PC-3 (cell line): ENCODE measurements at places on chromosomes 16 and 17. TPM values are rescaled to one million over a fixed set of nuclear protein-coding genes. Genes with fewer than 3 reads are reported as not detected.
A peak's percentile ranks its signal among the peaks of the same experiment; 100 is the strongest.

DNA sequence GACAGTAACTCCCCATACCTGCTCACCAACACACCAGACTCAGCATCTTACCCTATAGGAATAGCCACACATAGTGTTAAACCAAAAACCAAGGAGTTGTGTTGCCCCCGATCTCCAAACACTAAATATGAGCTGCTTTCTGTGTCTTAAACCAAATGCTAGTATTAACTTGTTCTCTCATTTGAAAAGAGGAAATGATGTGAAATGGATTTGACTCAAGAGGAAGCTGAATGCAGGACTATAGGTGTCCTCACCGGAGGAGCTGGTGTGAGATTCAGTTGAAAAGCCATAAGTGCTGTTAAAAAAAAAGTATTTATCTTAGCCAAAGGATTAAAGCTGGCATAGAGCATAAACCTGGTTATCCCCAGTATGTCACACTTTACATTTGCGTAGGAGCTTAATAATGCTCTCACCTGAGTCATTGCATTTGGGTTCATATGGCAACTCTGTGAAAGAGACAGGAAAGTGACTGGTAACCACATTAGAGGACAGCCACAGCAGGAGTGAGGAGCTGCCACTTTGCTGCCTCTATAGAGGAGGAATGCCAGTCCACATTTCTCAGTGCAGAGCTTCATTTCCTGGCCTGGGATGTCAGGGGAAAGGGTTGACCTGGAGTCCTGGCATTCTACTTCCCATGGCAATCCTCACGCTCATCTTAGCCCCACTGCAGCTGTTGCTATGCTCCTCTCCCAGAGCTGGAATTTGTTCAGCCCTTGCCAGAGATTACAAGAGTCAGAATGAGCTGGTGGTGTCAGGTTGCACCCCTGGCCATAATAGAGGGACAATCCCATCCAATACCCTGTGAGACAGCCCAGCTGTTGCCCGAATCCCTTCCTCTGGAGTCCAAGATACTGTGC, 143.3 kb upstream of the ANKFN1 start:
- DNase-seq, result no peak

DNA sequence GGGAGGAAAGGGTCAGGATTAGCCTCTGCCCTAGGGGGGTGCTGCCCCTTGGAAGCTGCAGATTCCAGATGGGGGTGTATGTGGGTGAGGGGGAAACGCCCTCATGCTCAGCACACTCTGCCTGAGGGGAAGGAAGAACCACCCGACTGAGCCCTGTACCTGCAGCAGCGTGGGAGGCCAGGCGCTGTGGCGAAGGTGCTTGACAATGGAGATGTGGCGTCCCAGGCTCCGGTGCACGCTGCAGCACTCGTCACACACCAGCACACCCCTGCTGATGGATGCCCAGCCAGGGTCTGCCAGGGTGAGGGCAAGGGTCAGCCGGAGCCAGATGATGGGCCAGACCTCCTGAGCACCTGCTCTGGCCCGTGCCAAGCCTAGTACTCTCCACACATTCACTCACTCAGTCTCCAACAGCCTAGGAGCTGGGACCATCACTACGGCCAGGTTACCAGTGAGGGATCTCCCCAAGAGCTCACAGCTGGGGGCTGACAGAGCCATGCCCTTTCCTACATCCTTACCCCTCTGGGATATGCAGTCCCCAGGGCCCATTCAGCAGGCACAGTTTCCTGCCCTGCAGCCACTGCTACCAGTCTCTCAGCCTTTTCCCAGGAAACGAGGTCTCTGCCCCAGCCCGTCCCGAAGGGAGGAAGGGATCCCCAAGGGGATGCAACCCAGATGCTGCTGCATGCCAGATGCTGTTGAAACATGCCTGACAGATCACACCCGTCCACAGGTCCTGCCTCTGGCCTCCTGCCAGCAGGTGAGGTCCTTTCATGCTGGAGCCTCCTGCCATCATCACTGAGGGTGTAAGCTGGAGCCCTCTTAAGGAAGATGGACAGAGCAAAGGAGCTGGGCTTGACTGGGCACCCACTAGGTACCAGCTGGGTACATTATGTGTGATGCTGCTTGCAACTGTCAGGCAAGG, 5.9 kb downstream of the GIT1 start:
- no peak for DNase-seq

DNA sequence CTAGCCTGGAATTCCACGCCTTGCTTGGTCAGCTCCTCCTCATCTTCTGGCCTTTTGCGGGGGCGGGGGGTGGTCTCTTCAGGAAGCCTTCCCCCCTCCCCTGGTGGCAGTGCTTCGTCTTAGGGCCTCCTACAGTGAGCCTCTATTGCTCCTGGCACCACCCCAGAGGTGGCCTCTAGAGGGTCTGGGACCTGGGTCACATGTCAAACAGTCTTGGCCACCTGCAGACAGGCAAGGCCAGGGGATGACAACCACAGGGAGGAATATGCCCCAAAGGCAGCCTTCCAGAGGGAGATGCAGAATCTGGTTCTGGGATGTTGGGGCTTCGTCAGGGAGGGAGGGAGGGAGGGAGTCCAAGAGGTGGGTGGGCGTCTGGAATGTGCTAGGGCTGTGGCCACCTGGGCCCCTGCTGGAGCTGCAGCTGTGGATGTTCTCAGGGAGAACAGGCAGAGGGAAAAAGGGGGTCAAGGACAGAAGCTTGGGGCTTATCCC, 50.6 kb downstream of the SMPD3 start:
- no peak for DNase-seq

DNA sequence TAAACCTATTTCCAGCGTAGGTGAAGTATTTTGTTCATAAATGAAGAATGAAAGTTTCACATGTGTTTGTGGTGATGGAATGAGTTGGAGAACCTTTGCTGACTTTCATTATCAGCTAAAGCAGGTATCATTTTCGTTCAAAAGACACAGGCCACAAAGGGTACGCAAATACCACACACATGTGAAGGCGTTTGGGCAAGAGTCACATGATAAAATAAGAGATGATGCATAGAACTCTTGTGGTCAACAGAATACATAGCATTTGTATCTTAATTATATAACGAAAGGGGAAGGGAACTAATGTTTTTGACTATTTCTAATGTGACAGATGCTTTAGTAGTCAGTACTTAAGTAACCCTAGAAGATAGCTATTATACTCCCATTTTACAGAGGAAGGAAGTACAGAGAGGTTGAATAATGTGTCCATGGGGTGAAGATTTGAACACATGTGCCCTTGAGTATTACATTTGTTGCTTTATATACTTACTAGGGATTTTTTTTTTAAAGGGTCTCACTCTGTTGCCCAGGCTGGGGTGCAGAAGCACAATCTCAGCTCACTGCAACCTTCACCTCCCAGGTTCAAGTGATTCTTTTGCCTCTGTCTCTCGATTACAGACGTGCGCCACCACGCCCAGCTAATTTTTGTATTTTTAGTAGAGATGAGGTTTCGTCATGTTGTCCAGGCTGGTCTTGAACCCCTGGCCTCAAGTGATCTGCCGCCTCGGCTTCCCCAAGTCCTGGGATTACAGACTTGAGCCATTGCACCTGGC, 4.8 kb downstream of the RPA1 start:
- no peak for DNase-seq

Gene CHST4
- not detected in 2 replicates for total RNA-seq

GRCh38 chr17:28180449-28180848, 138.0 kb downstream of the NLK start:
- no peak for DNase-seq

- DNase-seq, result no peak
These were observed 20.2 kb upstream of the ENGASE start for GRCh38 chr17:79054200-79054960.

GRCh38 chr17:77693301-77693700, 265.2 kb upstream of the TNRC6C start:
- no peak for DNase-seq

DNA sequence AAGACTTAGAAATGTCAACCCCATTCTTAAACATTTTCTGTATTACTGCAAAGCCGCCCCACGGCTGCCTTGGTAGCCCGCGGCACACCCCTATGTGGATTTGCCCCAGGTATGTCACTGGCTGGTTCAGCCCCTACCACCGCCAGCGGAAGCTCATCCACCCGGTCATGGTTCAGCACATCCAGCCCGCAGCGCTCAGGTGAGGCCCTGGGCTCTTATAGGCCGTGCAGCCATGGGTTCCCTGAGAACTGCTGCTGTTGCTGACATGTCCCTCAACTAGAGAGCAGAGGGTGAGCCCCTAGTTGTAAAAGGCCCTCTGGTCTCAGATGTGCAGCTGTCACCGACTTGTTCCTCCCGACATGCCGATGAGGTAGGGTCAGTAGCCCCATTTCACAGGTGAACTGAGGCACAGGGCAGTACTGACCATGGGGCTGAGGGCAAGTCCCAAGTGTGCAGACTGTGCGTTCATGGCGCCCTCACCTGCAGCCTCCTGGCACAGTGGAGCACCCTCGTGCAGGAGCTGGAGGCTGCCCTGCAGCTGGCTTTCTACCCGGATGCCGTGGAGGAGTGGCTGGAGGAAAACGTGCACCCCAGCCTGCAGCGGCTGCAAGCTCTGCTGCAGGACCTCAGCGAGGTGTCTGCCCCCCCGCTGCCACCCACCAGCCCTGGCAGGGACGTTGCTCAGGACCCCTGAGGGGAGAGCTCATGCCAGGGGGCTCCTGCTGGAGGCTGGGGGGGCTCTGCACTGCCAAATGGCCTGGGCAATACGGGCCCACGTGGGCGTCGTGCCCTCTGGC, 8.7 kb downstream of the CYBC1 start:
- DNase-seq, result no peak

- no peak for DNase-seq
These were observed 27.1 kb downstream of the NXPH3 start for GRCh38 chr17:49602783-49603182.

GRCh38 chr16:11076259-11077018, 132.1 kb downstream of the CLEC16A start:
- no peak for DNase-seq

- peak; percentile 97 for DNase-seq
These were observed 30.3 kb upstream of the LRRC37A start for GRCh38 chr17:46264456-46265198.

Gene KIF18B
- 25.0 and 28.5 TPM in 2 replicates for total RNA-seq

- DNase-seq, result no peak
These were observed 84.9 kb downstream of the NPIPB11 start for GRCh38 chr16:29321585-29321984.

DNA sequence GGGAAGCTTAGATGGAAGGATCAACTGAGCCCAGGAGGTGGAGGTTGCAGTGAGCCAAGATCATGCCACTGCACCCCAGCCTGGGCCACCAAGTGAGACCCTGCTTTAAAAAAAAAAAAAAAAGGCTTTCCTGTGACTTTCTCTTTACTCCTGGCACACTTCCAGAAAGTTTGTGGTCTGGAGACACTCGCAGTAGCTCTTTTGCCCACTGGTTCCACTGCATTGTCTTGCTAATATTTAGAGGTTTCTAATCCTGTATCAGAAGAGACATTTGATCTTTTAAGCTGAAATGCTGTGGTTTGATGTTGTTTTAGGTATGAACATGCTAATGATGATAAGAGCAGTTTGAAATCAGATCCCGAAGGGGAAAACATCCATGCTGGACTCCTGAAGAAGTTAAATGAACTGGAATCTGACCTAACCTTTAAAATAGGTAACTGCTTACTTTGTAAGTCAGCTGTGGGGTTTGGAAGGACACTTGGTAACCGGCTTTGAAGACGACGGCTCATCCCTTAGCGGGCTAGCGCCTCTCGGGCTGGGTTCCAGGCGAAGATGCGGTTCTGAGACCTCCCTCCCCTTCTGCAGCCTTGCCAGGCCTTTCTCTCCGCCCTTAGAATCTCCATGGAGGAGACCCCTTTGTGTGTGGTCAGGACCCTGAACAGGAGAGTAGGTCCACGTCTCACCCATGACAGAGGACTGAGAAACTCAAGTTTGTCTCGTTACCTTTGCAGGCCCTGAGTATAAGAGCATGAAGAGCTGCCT, 23.1 kb downstream of the NTAN1 start:
- no peak for DNase-seq

DNA sequence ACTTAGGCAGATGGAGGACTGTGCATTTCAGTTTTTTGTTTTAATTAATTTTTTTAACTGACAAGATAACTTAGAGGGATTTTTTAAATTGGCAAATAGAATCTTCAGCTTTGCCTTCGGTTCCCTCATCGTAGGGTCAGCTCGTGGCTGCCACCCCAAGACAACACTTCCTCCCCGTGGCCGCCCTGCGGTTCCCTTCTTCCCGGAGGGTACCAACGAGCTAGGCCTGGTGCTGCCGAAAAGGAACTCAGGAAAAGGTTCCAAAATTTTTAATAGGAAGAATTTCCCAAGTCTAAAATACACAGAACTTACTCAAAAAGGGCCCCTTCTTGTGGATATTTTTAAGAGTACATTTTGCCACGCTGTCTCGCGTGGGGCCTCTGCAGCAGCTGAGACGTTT, 210.4 kb upstream of the CHMP6 start:
- DNase-seq, result no peak

DNA sequence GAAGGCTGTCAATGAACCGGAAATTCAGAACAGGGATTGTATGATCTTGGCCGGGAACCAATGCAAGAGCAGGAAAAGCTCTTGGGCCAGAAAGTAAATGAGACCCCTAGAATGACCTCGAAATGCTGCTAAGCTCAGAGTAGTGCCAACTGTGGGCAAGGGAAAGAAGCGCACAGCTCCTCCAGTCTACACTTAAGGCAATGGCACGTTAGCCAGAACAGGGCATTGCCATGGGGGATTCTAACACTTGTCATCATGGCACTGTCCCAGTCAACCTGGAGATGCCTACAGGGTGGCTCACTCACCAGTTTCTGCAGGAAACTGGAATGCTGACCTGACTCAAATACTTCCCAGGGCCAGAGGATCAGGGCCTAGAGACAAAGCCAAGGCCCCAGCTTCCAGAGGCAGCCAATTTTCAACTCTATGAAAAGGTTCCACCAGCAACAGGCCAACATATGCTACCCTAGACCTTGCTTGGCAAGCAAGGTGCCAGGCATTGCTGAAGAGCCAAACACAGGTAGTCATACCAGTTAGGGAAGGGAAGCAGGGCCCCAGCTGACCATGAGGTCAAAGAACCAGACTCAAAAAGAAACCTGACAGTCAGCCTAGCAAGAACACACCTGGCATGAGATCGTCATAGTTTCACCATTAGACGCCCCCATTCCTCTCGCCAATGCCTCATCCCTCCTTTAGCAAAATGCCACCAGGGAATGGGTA, 34.9 kb downstream of the ARHGAP17 start:
- DNase-seq, result peak; percentile 48

Gene SEPTIN1
- 0.55 TPM in 1 of 2 replicates, not detected in the other for total RNA-seq

- no peak for DNase-seq
These were observed 3.6 kb downstream of the COG1 start for GRCh38 chr17:73196500-73196899.
